ENCODE measurements at places on chromosomes 6 and 20.

- no peak for DNase-seq
Measured at GRCh38 chr6:104639668-104640067, 220.1 kb downstream of the HACE1 start.

GRCh38 chr6:134375220-134375580, 57.3 kb upstream of the SGK1 start:
- no peak for DNase-seq

DNA sequence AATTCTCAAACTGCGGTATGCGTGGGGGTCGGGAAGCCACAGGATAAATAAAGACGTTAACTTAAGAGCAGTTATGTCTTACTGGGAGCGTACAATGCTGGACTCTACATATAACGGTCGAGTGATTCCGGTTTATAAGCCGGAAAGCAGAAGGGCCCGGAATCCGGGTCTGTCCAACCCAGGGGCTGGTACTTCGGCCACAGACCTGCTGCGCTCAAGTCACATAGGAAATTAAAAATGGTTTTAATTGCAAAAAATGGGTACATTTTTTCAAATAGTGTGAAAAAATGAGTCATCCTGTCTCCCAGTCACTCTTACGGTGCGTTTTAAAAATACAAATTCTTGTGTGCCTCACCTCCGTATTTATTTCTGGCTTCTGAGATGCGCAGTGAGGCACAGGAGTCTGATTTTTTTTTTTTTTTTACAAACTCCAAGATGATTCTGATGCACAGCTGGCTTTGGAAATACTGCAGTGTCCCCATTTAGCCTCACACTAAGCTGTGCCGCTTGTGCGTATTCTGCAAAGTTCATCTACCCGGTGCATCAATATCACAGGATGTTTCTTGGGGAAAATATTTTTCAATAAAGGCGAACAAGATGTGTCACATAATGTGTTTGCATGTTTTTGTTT, 1.0 kb downstream of the PCIF1 start:
- DNase-seq: no peak

DNA sequence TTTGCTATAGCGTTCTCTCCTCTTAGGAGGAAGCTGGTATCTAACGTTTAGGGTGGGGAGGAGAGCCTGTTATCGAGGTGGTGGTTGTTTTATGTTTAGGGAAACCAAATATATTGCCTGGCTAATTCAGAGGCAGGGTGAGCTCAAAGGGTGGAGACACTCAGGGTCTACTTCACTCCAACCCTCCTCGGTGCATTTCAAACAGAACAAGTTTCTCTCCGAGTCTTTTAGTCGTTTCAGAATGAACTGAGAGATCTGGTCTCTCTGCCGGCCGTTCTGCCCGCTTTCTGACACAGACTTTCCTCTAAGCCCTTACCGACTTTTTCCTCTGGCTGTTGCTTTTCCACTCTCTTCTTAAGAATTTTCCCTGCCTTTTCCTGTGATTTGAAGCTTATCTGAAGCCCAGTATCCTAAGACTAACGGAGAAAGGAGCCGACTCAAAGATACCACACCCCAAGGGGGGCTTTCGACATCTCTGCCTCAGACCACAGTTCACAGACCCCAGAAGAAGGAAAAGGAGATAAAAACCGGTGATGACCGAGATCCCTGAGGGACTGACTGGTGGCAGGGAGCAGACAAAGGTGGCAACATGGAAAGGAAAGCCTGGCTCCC, 865 bp downstream of the STK38 start:
- DNase-seq: no peak

- DNase-seq: no peak
Measured at GRCh38 chr6:30227242-30227722, 14.1 kb upstream of the TRIM26 start.

- DNase-seq: no peak
Measured at GRCh38 chr20:24746351-24746685, 202.8 kb upstream of the CST7 start.

- DNase-seq: no peak
Measured at GRCh38 chr6:79438030-79438429, 99.2 kb downstream of the LCA5 start.

DNA sequence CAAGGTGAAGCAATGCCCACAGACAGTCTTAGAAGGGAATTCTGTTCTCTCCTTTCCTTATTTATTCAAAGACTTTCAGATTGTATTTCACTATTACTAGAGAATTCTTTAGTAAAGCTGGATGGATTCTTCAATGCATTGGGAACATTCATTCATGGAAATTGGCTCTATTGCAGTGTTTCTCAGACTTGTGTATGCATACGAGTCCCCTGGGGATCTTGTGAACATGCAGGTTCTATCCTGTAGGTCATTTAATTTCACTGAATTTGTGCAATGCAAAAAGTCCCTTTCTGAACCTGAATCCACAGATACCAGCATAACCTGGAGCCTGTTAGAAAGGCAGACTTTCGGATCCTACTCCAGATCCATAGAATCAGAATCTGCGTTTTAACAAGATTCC, 160.9 kb upstream of the AHI1 start:
- no peak for DNase-seq

DNA sequence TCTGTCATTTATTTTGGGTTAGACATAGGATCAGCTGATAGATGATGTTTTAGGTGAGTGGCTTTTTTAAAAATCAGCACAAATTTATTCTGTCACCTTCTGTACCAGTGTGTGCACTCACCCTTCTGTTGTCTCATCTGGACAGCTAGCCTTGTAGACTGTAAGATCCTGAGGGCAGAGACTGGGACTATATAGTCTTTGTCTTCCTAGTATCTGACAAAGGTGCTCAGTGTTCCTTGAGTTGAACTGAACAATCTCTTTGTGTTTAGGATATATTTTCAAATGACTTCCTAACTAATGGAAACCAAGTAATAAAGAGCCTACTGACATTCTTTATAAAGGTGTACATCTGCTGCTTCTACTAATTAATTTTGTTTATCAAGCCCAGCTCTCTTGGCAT, 3.0 kb downstream of the DCBLD1 start:
- no peak for DNase-seq

Measured in stimulated activated CD8-positive, alpha-beta memory T cell treated with anti-CD3 and anti-CD28 coated beads, Interleukin-4, amount 100 ng/mL, for 4 hours (primary cell).